ENCODE measurements at places on chromosomes 12 and 14. TPM values are rescaled to one million over a fixed set of nuclear protein-coding genes. Genes with fewer than 3 reads are reported as not detected.

DNA sequence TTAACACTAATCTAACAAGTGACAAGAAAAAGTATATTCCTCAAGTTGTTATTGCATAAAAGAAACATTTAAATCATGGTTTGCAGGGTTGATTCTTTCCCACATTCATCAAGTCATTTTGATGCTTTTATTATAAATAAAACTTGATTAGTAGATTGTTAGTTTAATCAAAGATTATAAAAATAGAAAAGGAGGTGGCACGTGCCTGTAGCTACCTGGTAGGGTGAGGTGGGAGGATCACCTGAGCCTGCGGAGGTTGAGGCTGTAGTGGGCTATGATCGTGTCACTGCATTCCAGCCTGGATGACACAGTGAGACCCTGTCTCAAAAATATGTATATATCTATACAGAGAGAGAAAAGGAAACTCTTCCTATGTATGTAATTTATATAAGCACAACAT is 433.2 kb upstream of the RGS6 start:
- no peak for DNase-seq

DNA sequence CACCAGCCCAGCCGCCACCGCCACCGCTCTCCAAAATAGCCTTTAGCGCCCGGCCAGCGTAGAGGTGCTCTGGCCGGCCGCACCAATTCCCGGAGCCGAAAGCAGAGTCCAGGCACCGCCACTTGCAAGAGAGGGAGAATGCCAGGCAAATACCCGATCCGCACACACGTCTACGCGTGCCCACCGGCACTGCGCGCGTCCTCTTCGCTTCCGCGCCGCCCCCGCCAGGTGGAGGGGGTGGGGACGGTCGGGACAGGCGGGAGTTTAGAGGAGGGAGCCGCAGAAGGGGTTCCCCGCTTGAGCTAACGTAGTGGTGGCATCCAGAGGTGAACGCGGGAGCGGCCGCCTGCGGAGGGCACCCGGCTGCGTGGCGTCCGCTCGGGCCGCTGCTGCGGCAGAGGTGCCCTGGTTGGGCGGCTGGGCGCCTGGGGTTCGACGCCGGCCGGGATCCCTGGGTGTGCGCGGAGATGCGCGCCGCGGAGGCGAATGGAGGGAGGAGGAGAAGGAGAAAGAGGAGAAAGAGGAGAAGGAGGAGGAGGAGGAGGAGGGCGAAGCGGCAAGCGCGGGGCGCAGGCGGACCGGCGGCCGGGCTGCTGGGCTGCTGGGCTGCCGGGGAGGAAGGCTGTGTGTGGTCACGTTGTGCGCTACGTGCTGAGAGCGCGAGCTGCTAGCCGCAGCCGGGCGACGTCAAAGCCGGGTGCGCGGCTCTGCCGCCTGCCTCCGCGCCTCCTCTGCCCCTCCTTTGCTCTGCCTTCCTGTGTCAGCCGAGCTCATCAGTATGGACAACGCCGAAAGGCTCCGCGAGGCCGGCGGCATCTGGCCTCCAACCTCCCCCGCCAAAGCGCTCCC is at the start of gene MDGA2:
Gene MDGA2 (minus strand): TSS at position 140 of the 849 bp plus-strand sequence.
- no peak for DNase-seq

- DNase-seq, result no peak
Measured at GRCh38 chr14:103019826-103020225, 37.5 kb downstream of the CDC42BPB start.

DNA sequence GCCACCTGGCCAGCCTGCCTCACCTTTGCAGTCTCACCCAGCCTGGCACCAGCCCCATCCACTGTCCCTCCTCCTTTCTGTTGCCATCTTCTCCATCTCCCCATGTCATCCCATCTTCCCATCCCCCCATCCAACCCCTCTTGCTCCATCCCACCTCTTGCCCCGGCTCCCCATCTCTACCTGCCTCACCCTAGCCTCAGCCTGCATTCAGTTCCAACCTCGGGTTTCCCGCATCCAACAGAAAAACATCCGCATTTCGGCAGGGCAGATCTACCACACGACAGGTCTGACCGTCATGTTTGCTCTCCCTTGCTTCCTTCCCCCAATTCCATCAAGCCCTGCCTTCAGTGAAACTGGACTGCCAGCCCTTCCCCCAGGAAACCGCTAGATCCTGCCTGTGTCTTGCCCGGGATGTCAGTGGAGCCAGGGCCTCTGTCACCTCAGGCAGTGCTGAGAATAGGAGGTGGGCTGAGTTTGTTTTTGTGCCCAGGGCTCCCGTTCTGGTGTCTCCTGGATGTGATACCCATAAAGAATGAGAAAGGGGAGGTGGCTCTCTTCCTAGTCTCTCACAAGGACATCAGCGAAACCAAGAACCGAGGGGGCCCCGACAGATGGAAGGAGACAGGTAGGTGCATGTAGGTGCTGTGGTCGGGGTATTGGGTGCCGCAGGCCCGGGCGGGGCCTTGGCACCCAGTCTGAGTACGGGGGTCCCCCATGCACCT is 2.5 kb downstream of the KCNH3 start:
- DNase-seq, result no peak

GRCh38 chr12:110266381-110266960 is 14.6 kb upstream of the ATP2A2 start:
- no peak for DNase-seq

DNA sequence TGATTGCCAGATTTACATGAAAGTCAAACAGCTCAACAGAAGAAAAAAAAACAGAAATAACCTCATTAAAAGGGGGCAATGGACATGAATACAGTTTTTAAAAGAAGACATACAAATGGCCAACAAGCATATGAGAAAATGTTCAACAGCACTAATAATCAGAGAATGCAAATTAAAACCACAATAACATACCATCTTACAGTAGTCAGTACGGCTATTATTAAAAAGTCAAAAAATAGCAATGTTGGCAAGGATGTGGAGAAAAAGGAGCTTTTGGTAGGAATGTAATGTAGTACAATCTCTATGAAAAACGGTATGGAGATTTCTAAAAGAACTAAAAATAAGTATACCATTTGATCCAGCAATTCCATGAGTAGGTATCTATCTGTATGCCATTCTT is 272.1 kb downstream of the CEP128 start:
- no peak for DNase-seq

GRCh38 chr12:17344649-17345048 is 738.7 kb upstream of the LMO3 start:
- no peak for DNase-seq

- no peak for DNase-seq
Measured at GRCh38 chr14:61545726-61546455, 149.4 kb upstream of the HIF1A start.

DNA sequence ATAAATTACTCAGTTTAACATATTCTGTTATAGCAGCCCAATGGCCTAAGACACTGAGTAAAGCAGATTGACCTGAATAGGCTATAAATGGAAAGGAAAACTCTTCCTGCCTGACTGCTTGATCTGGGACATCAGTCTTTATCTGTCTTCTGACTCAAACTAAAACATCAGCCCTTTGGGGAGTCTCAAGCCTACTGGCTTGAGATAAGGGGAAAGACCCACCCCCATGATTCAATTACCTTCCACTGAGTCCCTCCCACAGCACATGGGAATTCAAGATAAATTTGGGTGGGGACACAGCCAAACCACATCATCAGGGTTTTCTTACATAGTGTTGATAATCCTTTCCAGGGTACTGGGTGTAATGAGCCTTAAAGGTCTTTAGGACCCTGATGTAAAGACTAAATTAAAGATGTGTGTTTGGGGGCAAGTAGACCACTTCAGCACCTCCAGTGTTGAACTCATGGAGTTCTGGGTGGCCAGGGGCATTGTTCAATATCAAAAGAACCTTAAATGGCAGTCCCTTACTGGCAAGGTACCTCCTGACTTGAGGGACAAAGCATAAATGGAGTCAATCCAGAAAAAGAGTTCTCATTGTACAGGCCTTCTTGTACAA is 67.8 kb downstream of the TSHR start:
- DNase-seq, result no peak

GRCh38 chr12:84946753-84947152 is 34.2 kb upstream of the SLC6A15 start:
- no peak for DNase-seq

DNA sequence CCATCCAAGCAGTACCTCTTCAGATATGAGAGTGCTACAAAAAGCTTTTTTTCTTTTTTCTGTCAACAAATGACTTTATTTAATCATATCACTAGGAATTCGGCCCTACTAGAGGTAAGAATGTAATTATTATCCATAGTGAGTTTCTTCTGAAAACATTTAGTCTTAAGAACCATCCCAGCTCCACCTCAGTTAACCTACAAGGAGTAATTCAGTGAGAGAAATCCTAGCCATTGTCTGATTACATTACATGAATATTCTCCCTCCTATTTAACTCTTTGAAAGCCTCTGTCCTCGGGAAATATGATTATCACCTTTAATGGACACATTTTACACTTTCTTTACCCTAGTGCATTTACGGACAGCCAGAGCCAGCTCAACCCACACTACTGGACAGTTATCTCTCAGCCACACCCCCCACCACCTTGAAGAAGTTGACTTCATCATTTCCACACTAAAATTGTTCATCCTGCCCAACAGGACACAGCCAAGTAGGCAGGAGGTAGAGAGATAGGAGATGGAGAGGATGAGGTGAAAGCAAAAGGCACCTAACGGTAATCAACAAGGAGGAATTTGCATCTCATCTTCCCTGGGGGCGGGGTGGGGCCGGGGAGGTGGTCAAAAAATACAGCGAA is 1.3 kb downstream of the PPFIA2 start:
- no peak for DNase-seq

GRCh38 chr12:104282109-104282508 is 21.4 kb upstream of the EID3 start:
- no peak for DNase-seq

- no peak for DNase-seq
Measured at GRCh38 chr14:87170179-87170578, 822.8 kb downstream of the GALC start.

DNA sequence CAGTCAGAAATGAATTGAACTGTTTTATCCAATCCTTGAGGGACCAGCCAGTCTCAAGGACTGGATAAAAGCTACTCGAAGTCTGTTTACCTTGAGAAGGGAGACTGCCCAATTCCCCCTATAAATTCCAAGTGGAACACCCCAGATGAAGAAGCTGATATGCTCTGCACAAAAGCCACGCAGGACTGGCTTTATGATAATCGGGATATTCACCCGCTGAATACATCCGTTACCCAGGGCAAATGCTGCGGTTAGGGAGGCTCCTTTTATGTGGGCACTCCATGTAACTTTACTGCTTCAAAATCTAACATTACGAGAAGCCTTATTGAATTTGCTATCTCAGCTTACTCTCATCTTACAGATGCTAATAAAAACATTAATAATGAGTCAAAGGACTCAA is 119.1 kb downstream of the DENND5B start:
- DNase-seq, result no peak

- no peak for DNase-seq
Measured at GRCh38 chr14:103526247-103526913, 2.6 kb upstream of the TRMT61A start.

DNA sequence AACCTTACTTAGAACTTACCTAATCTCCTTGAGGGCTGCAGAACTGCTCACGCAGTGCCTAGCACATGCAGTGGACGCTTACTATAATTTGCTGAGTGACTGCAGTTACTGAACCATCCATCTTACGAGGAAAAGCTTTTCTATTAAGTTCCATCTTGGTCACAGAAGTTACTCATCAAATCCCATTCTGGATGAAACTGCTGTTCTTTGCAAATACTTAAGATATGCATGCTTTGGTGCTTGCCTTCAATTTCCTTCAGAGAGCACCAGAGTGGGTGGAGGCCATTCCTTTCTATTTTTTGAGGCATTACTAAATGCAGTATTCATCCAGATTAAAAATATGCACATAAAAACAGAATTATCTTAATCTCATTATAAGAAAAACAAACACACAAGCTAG is 17.7 kb upstream of the PELI2 start:
- no peak for DNase-seq

DNA sequence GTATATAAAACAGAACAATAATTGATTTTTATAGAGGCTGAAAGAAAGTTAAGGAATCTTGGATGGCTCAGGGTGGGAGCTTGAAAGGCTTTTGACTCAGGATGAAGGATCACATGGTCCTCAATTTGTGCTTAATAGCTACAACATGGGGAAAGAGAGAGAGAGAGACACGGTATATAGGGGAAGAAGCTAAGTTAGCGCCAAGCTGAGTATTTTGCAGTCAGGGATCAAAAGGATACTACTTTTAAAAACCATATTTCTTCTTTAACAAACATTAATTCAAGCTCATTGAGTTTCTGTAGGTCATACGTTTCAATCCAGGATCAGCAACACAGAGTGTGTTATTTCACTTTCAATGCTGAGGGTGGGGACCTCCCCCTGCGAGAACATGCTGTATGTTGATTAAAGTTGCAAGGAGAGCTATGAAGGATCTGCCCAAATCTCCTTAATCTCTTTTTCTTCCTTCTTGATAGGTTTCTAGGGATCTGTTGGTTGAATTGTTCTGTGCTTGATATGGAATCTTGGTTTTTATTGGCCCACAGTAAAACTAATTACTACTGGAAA is 133.1 kb upstream of the NUDT4 start:
- no peak for DNase-seq

Gene GLIPR1L1
- not detected for total RNA-seq

Gene BIN2
- total RNA-seq, result not detected

Gene NFKBIA
- 128 TPM for total RNA-seq

Gene CIROP
- not detected for total RNA-seq

Gene CELA1
- total RNA-seq, result not detected

Gene RIPK3
- 3.9 TPM for total RNA-seq

Gene KLRC1
- total RNA-seq, result not detected

Measured in pulmonary artery endothelial cell (primary cell).